ENCODE measurements at places on chromosomes 2 and 18. TPM values are rescaled to one million over a fixed set of nuclear protein-coding genes. Genes with fewer than 3 reads are reported as not detected.

The STARD6 gene
- not detected for total RNA-seq

The BCL2 gene
- 7.3 TPM for total RNA-seq

The SCN7A gene
- 22.3 TPM for total RNA-seq

The ST8SIA5 gene
- total RNA-seq = 6.2 TPM

DNA sequence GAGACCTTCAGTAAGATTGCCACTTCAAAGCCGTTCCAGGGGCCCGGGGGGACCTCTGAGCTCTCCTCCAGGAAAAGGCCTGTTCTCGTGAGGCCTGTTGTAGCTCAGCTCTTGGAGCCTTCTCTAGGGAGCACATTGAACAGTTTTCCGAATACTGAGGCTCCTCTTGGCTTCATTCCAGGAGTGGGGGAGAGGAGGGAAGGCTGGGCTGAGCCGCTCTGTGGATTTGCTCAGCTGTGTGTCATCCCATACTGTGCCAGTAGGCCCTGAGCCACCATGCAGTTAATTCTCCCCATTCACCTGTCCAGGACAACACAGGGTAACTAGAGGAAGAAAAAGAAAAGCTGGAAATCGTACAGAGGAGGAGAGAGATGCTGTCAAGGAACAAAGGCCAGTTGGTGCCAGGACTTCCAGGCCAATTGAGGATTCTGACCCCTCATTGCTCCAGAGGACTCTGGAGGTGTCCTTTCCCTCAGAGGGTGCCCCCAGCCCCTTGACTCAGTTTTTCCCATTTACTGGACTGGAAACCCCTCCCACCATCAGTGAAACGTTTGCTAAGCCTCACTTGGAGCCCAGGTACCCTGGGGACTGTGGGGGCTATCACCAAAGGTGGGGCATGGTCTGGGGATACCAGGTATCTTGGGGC lies 41.4 kb downstream of the HS1BP3 start:
- DNase-seq = peak; percentile 30

- no peak for DNase-seq
Measured at GRCh38 chr2:161842736-161843433, 218.7 kb downstream of the SLC4A10 start.

DNA sequence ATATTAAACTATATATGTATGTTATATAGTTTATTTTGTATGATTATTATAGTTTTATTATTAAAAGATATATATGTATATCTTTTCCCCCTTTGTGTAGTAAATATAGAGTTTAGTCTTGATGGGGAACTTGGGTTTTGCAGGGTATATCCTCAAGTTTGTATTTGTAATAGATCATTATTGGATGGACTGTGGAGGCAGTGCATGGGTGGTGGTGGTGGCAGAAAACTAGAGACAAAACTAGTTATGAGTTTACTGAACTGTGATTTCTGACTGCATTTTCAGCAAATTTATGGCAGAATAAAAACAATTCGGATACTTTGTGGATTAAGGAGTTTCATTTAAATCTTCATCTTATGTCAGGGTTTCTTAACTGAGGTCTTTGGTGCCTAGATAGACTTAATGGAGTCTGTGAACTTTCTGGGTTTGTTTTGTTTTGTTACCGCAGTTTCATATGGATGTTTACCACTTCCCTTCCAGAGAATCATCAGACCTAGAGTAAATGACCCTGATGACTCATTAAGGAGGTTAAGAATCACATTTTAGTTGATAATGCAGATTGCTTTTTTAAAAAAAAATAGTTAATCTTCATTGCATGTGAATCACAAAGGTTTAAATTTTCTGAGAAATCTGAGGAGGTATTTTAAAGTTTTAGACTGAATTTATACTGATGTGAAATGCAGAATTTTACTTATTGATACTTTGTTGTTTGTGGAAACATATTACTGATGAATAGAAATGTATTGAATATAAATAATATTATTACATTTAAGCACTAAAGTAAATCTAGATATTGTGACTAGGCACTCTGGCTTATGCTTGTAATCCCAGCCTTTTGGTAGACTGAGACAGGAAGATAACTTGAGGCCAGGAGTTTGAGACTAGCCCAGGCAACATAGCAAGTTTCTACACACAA lies 14.5 kb downstream of the EPC2 start:
- no peak for DNase-seq

All from left ventricle myocardium inferior (tissue), 1 donor.